AG20443 (cell line): ENCODE measurements at places on chromosomes 7 and 10.

- no peak for DNase-seq
Observed at GRCh38 chr7:37399876-37400421, 48.7 kb downstream of the ELMO1 start.

GRCh38 chr7:6608081-6608480 is 7.3 kb upstream of the ZNF853 start:
- DNase-seq: no peak

GRCh38 chr7:40015790-40016296 is 65.8 kb downstream of the CDK13 start:
- DNase-seq: peak; percentile 18

- no peak for DNase-seq
Observed at GRCh38 chr10:19857876-19858275, 41.6 kb downstream of the PLXDC2 start.

DNA sequence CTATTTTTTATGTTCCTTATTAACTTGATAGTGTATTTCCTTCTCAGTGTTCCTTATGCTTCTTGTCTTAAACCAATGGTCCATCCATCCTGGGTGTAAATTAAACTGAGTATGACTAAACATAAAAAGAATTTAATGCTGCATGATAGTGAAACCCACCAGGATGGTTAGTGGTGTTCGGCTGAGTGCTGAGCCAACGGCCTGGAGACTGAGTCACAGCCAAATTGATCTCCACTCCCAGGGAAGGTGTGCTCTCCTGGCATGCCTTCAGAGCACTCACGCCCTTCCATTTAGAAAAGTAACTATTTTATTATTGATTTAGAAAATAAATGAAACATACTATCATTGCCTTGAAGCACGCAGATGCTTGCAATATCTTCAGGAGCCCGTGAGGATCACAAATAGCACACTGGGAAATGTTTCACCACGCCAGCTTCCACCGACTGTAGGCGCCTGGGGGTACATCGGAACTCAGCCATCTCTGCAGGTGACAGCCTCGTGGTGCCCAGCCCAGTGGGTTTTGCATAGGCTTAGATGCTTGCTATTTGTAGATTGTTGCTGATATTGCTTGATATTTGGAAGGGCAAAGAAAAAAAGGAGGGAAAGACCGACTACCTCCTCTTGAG is 40.0 kb upstream of the LOXL4 start:
- no peak for DNase-seq

- DNase-seq: no peak
Observed at GRCh38 chr7:23787272-23787671, 77.3 kb downstream of the STK31 start.

GRCh38 chr10:113960617-113961181 is 83.0 kb upstream of the ADRB1 start:
- DNase-seq: no peak

- no peak for DNase-seq
Observed at GRCh38 chr10:22617516-22617915, 96.9 kb downstream of the PIP4K2A start.

- peak; percentile 37 for DNase-seq
Observed at GRCh38 chr7:30159698-30160143, 24.9 kb downstream of the MTURN start.

GRCh38 chr7:81676813-81677212 is 93.0 kb downstream of the HGF start:
- DNase-seq: peak; percentile 16

DNA sequence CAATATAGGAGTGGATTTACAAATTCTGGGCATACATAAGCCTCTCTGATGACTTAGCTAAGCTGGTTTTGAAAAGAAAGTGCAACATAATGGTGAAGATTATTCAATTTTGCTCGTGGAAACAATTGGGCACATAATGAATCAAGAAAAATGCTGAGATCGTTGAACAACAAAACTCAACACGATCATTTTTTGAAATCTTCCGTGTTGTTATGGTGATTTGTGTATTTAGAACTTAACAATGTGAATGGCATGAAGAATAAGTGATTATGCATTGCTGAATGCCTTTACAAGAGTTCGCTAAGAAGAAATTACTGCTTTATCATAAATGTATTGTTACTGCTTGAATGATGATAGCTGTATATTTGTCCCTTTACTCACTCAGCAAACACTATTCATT is 875.0 kb downstream of the CNTNAP2 start:
- DNase-seq: no peak

GRCh38 chr7:13107291-13107690 is 419.9 kb downstream of the ARL4A start:
- DNase-seq: no peak

GRCh38 chr10:126196281-126196680 is 192.0 kb downstream of the ADAM12 start:
- no peak for DNase-seq

GRCh38 chr7:107684947-107685463 is 24.4 kb downstream of the SLC26A4 start:
- DNase-seq: no peak

DNA sequence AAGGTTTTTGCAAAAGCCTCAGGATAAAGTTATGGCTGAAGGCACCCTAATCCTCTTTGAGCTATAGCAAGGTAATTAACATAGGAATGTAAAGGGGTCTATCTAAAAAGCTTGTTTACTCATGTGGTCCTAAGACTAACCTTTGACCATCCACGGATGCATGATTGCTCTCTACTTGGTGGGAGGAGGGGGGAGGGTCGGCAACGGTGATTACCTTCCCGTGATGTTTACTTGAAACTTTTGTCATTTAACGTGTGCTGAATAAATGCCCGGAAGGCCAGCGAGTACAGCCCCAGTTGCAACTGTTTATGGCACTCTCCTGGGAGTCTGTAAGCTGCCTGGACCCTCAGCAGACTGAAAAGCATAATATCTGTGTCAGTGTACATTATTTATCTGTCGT is 78.9 kb upstream of the GPR22 start:
- DNase-seq: no peak

DNA sequence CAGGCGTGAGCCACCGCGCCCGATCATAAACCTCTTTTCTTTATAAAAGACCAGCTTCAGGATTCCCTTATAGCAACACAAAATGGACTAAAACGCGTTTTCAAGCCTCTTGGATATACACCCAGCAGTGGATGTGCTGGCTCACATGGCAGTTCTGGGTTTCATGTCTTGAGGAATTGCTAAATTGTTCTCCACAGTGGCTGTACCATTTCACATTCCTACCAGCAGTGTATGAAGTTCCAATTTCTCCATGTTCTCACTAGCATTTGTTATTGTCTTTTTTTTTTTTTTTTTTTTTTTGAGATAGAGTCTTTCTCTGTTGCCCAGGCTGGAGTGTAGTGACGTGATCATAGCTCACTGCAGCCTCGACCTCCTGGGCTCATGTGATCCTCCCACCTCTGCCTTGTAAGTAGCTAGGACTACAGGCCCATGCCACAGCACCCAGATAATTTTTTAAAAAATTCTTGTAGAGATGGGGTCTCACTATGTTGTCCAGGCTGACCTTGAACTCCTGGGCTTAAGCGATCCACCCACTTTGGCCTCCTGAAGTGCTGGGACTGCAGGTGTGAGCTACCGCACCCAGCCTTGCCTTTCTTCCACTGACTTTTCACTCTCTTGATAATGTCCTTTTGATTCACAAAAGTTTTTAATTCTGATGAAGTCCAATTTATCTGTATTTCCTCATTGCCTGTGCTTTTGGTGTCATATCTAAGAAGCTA is 17.4 kb downstream of the TECPR1 start:
- no peak for DNase-seq

DNA sequence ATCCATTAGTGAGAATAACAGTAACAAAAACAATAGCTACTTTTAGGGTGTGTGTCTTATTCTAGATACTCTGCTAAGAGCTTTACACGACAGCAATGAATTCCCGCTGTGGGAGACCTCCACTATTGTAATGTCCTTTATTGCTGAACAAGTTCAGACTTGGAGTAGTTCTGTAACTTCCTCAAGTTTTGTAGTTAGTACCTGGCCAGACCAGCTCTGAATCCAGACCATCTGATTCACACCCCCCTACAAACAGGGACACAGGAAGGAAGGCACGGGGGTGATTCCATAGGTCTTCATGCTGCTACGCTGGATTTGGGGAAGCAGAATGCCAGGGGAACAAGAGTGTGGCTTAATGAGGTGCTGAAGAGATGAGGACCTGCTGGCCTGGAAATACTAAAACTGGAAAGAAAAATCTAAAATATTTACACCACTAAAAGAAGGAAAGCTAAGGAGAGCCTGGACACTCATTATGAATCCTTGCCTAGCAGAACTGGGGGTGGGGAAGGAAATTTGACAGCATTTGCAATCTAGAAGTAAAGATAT is 194.6 kb upstream of the TMEM72 start:
- DNase-seq: no peak

- no peak for DNase-seq
Observed at GRCh38 chr7:14859267-14859666, 43.3 kb downstream of the DGKB start.

GRCh38 chr7:130823060-130823459 is 89.1 kb upstream of the KLF14 start:
- DNase-seq: no peak

- DNase-seq: no peak
Observed at GRCh38 chr7:115719963-115720362, 310.6 kb downstream of the TFEC start.

DNA sequence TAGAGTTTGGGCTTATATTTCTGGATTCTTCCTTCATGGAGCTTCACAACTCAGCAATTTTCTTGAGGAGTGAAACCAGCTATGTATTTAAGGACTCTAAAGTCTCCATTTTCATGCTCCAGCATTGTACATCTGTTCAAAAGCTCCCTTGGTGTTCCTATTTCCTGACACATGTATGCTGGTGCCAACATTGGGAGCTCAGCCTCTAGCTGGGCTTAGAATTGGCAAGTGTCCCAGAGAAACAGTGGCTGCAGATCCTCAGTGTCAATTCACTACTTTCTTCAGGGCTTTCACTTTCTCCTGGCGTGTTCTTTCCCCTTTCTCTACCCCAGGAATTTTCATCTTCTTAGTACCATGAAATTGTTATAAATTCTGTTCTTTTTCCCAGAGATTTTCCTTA is 103.1 kb downstream of the ZNF467 start:
- peak; percentile 62 for DNase-seq

DNA sequence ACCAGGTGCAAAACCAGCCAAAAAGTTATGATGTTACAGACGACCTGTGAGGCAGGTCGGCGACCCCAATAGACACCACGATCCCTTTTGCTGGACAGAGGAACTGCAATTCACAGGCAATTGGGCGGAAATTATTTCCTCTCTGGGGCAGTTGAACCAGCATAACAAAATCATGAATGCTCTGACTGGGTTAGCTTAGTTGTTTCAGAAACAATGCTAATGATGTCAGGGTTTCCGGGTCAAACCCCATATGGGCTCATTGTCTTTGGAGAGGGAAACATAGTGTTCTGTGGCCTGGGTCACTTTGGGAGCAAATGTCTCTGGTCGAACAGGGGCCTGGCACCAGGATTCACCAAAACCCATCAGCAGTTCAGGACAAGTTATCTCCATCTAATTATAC is 669.1 kb upstream of the NRP1 start:
- no peak for DNase-seq

- DNase-seq: no peak
Observed at GRCh38 chr7:129032017-129032416, 22.9 kb downstream of the TNPO3 start.

- DNase-seq: no peak
Observed at GRCh38 chr7:158350166-158350900, 237.3 kb downstream of the PTPRN2 start.

DNA sequence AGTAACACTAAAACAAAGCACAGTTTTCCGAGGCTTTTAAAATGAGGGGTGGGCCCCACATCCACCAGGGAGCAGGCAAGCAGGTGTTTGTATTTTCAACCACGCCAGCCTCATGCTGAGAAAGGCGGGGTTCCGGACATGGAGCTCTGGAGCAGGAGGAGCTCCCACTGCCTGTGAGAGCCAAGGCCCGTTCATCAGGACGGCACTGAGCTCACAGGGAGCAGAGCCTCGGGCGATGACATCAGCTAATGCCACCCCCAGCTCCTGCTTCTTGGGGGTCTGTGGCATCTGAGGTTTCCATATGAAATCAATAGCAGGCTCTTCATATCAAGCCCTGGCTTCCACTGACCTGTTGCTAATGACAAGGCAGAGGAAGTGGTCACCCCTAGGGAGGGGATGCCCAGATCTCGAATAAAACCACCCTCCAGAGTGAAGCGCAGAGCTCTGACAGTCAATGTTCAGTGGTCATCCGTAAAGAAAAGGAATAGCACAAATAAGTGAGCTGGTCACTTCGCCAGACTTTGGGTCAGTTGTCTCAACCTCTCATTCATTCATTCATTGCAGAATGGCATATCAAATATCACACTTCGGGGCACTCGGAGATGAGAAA is 89.1 kb downstream of the TNS3 start:
- DNase-seq: no peak

DNA sequence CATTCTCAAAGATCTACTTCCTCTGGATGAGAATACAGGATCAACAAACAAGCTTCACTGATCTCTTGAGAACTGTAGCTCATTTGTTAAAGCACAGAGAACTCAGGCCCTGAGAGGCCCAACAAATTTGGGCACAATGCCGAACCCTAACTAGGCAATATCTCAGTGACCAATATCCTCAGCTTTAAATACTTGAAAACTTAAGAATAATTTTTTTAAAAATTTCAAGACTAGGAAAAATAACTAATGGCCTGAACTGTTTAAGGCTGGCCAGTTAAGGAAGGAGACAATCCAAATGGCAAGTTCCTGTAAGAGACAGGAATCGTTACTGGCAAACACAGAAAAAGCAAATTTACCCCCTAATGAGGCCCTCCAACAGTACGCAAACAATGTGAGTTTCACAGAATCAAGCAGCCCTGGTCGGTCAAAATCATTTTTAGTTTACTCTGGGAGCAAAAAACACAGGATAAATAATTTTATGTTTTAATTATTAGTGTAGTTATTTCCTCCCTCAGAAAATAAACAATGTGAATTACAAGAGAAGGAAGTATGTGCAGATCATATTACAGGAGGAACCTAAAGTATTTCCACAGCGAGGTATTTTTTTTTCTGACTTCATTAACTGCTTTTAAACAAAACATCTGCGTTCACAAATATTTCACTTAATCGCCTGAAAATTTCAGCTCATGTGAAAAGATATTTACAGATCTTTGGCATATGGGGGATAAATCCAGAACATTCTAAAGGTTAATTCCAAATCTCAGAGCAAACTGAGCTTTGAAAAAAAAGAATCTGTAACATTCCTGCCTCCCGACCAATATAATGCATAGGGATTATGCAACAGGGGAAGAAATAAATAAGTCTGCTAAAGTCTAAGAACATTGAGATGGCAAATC is 39.5 kb downstream of the NT5C2 start:
- DNase-seq: no peak

DNA sequence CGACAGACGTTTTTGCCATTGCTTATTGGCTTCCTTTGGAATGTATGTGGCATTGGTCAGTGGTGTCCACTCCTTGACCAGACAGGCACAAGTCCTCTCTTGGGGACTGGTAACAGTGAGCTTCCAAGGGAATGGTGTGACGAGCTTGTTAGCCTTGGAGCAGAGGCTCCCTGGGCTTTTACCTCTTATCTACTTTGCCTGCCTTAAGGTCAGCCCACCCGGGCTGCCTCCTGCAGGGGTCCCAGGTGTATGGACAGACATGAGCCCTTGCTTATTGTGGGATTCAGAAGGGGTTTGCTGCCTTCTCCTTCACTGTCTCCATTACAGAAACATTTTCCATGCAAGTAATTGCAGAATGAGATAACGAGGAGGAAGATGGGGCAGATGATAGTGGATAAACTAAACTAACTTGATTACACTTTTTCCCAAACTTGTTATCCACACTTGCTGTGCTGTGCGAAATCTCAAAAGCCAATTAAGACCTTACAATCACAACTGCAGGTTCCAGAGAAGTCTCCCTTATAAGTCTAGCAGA is 29.7 kb downstream of the PLPP4 start:
- no peak for DNase-seq

GRCh38 chr10:128480601-128481000 is 354.4 kb upstream of the MKI67 start:
- no peak for DNase-seq
